Fibroblast of villous mesenchyme (primary cell): ENCODE measurements at places on chromosomes 2 and 18.

DNA sequence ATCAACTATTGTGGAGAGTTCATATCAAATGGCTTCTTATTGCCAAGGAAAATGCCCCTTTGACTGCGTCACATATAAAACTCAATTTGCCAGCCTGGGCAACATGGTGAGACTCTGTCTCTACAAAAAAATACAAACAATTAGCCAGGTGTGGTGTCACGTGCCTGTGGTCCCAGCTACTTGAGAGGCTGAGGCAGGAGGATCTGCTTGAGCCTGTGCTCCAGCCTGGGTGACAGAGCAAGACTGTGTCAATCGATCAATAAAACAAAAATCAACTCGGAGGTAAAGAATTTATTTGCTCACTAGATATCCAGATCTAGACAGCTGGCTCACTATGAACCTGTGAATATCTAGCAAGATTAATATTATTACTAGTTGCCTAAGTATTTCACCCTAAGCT lies 1.7 kb upstream of the ZCCHC2 start:
- DNase-seq: no peak

DNA sequence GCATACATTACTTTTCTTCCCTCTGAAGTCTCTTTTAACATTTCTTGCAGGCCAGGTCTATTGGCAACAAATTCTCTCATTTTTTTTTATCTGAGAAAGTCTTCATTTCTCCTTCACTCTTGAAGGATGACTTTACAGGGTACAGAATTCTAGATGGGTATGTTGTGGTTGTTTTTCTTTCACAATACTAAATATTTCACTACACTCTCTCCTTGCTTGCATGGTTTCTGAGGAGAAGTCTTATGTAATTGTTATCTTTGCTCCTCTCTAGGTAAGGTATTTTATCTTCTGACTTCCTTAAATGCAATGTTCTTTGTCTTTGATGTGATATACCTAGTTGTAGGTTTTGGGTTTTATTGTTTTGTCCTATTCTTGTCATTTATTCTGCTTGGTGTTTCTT lies 371.1 kb downstream of the FIGN start:
- no peak for DNase-seq

DNA sequence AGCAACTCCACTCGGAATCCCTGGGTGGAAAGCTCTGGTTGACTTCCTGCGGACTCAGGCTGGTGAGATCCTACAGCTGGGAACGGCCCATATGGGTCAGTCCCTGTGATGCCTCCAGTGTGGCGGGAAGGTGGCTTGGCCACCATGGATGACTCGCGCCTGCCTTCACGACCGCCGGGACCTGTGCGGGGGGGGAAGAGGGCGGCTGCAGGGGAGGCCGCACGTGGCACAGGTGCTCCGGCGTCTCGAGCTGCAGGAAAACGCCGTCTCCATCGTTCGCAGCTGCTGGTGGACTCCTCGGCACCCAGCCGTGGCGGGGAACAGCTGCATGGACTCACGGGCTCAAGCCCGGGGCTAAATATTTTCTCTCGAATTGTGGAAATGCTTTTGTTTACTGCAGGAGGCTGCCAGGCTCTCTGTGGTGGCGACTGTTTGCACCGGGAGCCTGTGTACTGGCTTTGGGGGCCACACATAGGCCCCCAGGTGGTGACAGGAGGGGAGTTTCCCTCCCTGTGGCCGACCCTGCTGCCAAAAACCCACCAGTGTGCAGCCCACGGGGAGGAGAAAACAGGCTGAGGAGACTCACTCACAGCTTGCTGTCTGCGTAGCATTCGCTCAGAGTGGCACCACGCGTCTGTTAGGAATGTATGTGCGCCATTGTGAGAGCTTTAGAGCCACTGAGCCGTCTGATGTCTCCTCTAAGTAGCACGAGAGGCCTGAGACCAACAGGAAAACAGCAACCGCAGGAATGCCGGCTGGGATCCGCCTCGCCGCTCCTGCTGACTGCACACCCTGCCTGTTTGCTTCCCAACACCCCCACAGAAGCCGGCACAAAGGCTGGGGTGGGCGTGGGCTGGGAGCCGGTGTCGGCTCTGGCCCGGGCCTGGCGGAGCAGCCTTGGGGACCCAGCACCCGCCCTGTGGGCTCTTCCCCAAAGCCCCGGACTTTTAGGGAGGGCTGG lies 89.2 kb downstream of the NFATC1 start:
- DNase-seq: peak; percentile 97

- no peak for DNase-seq
Measured at GRCh38 chr18:78865056-78865598, 114.5 kb upstream of the SALL3 start.

DNA sequence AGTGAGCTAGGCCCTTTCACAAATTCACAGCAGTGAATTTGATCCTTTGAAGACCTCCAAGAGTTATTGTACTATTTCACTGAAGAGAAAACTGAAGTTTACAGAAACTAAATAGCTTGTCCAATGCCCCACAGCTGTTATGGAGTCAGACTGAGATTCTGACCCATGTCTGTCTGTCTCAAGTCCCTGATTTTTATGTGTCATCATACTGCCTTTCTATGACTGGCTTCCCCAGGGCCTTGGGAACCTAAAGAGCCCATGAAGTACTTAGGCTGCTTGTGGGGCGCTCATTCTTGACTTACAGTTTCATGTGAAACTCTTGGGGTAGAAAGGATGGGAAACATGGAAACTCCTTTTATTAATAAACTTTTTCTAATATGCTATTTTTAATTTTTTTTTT lies 107.7 kb downstream of the ATL2 start:
- no peak for DNase-seq

DNA sequence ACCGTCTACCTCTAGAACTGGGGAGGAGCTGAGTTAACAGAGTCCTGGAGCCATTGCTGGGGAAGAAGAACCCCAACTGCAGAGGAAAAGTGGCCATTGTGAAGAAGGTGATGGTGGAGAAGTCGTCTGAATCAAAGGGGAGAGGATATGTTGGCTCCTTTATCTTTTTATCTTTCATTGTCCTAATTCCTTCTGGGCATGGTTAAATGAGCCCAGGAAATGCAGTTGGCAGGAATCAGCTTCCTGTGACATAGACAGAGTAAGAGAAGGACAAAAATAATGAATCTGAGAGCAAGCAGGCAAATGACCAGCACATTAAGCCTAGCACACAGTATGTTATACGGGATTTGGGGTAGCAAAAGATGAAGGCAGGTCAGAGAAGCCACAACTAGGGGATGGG lies 16.0 kb upstream of the ACTR3 start:
- no peak for DNase-seq

DNA sequence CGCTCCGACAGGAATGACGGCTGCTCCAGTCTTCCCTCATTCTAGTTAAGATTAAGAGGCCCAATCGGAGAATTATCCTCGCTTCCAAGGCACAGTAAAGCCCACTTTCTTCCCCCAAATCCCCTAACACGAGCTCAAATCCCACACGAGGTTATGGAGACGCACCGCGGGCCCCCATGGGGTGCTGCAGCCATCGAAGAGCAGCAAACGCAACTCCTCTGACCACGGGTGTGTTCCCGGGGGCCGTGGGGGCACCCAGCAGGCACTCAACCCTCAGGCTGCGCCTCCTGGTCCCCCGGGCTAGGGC lies 446 bp downstream of the COPS9 start:
- no peak for DNase-seq

- peak; percentile 44 for DNase-seq
Measured at GRCh38 chr2:224584785-224585210, 365 bp downstream of the CUL3 start.

DNA sequence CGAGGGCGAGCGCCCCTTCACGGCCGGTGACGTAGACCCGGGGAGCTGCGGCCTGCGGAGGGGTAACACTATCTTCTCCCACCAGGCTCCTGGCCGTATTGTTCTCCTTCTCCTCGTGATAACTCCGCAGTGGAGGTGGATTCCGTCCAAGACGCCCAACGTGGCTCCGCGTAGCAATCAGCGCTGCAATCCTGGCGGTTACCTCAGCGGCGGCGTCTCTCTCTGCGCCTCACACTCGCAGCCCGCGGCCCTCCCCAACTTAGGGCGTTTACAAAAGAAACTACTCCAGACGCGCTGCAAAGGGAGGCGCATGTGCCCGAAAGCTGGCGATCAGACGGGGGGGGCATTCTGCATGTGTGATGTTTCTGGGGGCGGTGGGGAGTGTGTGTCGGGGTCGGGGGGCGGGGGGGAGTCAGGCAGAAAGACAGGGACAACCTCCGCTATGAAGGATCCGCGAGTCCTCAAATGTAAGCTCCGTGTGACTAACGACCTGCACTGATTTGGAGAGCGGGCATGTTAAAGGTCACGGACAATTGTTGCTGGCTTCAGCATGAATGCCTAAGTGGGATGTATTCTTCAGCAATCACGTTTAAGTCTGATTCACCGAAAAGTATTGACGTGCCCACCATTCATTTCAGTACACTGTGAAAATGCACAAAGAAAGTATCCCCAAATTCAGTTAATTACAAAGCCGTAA lies 1.3 kb upstream of the ZNF516 start:
- DNase-seq: peak; percentile 82

GRCh38 chr18:61199171-61199848 lies 133.9 kb upstream of the CDH20 start:
- no peak for DNase-seq

GRCh38 chr2:25098056-25098455 lies 56.2 kb downstream of the EFR3B start:
- no peak for DNase-seq

- no peak for DNase-seq
Measured at GRCh38 chr2:160174322-160174721, 25.8 kb downstream of the ITGB6 start.

GRCh38 chr2:239002954-239003623 lies 155.2 kb downstream of the TWIST2 start:
- peak; percentile 79 for DNase-seq
